ENCODE measurements at places on chromosomes 12 and 14. TPM values are rescaled to one million over a fixed set of nuclear protein-coding genes. Genes with fewer than 3 reads are reported as not detected.

The NGB gene
- total RNA-seq = not detected

DNA sequence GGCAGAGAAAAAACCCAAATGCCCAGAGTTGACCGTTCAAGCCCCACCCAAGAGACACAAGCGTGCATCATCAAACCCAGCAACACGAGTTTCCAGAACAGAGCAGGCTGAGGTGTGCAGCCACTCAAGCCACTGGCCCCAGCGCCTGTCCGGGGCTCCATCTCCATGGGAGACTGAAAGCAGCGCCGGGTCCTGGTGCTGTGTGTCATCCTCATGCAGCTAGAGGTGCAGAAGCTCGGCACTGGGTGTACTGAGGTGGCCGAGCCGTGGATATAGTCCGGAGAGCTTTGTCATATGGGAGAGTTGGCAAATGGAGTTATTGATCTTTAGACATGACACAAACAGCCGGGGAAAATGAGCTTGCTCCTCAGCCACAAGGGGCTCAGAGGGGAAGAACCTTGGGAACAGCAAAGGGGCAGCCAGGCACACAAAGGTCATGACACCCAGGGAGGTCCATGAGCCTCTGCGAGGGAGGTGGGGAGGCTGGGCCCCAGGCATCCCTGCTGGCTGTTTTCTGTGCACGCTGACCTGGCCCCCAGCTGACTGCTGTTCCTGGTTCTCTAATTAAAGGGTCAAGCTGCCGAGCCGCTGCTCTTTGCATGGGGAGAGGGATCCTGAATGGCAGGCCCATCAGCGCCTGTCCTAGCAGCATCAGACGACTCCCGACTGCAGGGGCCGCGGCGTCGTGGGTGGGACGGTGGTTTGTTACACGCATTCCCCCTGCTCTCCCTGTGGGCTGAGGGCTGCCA, 145.4 kb upstream of the SFSWAP start:
- DNase-seq = no peak

- no peak for DNase-seq
Measured at GRCh38 chr12:2737656-2738241, 57.0 kb upstream of the FKBP4 start.

DNA sequence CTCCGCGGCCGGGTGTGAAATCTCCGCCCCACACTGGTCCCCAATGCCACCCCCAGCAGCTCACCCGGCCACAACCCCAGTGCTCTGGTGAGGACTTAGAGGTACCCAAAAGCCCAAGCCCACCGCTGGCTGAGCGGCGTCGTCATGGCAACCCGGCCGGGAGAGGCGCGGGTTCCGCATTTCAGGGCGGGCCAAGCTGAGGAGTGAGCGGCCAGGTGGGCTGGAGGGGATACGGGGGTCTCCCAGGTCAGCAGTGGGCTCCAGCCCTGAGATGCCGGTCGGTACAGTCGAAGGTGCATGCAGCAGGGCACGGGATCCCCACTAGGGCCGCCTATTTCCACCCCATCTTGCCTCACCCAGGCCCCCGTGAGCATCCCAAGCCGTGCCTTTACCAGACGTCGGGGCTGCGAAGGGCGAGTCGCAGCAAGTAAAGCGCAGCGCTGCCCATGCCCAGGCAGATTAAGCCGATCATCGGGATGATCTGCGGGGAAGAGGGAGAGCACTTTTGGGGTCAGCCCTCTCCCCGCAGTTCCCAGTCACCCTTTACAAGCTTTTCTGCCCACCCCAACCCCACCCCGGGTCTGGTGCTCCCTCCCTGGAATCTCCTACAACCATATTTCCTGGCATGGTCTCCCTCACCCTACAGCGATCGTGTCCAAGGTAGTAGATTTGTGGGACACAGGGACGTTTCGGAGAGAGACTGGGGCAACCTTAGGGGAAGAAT, 6.9 kb downstream of the SHMT2 start:
- DNase-seq = peak; percentile 78

- DNase-seq = peak; percentile 93
Measured at GRCh38 chr12:123150275-123150743, 581 bp downstream of the PITPNM2 start.

- DNase-seq = peak; percentile 100
Measured at GRCh38 chr12:131912518-131913274, 16.4 kb upstream of the PUS1 start.

Measured in osteoblast (primary cell).